ENCODE measurements at places on chromosomes 7 and 10.
A peak's percentile ranks its signal among the peaks of the same experiment; 100 is the strongest.

- DNase-seq, result no peak
These were observed 254.1 kb downstream of the RELN start for GRCh38 chr7:103735377-103735776.

GRCh38 chr7:103797647-103798307 is 191.7 kb downstream of the RELN start:
- no peak for DNase-seq

- no peak for DNase-seq
These were observed 39.6 kb downstream of the TCERG1L start for GRCh38 chr10:131271966-131272365.

- DNase-seq, result no peak
These were observed 47.7 kb downstream of the ZEB1 start for GRCh38 chr10:31366703-31367102.

DNA sequence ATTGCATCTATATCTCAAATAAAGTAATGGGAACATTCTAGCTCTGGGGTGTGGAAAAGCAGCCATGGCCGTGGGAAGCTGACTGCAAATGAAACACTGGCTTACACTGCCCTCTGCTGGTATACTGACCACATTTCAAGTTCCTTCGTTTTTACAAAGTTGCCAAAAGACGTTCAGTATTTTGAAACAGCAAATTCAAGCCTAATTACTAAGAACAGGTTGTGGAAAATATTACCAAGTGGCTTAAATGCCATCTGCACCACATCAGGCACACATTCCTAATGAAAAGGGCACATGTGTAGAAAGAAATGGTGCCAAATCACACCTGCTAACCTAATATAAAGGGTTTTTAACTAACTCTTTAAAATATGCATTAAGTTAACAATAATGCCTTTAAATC is 83.9 kb downstream of the JAZF1 start:
- DNase-seq, result peak; percentile 9

DNA sequence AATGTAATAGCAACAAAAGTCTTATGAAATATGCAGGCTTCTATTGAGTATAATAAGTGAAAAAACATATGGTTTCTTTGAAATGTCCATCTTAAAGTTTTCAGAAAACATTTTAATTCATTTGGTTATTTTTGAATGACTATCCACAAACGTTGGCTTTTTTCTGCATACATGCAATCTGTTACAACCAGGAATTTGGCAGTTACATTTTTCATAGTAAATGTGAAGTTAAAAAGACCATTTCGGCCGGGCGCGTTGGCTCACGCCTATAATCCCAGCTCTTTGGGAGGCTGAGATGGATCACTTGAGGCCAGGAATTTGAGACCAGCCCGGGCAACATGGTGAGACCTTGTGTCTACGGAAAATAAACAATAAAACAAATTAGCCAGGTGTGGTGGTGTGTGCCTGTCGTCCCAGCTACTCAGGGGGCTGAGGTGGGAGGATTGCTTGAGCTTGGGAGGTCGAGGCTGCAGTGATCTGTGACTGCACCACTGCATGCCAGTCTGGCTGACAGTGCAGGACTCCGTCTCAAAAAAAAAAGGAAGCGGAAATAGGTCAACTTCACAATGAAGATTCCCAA is 73.9 kb upstream of the NMT2 start:
- no peak for DNase-seq

GRCh38 chr7:30263090-30263710 is 21.2 kb upstream of the ZNRF2 start:
- DNase-seq, result no peak

- no peak for DNase-seq
These were observed 2.2 kb upstream of the HOXA7 start for GRCh38 chr7:27158436-27159265.

DNA sequence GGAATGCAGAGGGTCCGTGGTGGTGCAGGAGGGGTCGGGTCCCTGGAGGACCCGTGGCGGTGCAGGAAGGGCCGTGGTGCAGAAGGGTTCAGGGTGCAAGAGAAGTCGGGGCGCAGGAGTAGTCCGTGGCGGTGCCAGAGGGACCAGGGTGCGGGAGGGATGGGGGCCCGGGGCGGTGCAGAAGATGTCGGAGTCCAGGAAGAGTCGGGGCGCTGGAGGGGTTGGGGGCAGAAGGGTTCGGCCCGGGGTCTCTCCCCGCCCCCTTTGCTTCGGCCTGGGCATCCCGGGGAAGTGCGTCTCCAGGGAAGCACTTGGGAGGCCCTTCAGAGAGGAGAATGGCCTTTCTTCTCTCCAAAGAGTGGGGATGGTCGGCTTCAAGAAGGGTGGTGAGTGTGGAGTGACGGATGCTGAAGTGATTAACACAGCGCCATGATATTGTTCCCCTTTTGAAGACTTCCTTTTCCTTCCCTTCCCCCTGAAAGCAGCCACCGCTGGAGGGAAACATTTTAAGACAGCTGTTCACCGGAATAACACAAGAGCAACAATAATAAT is 997 bp downstream of the WDR37 start:
- DNase-seq, result no peak

- no peak for DNase-seq
These were observed 260.9 kb downstream of the SLC25A13 start for GRCh38 chr7:96061009-96061408.

GRCh38 chr10:32317795-32318357 is 29.1 kb downstream of the EPC1 start:
- no peak for DNase-seq

DNA sequence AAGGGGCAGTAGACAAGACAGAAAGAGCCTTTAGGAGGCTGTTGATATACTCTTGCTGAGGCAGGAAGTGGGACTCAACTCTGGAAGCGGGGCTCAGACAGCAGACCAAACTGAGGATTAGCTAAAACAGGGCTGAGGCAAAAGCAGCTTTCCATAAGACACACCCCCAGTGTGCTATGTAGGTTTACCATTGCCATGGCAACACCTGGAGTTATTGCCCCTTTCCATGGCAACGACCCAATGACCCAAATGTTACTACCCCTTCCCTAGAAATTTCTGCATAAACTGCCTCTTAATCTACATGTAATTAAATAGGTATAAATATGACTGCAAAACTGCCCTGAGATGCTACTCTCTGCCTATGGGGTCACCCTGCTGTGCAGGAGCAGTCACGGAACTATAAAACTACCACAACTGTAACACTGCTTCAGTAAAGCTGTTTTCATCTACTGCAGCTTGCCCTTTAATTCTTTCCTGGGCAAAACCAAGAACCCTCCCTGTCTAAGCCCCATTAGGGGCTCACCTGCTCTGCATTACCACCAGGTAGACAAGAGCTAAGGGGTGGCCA is 348.4 kb upstream of the PODXL start:
- no peak for DNase-seq

Data from activated T-cell treated with anti-CD3 and anti-CD28 coated beads for 1 hour (primary cell).